T-helper 9 cell (primary cell): ENCODE measurements at places on chromosomes 16 and 17.

DNA sequence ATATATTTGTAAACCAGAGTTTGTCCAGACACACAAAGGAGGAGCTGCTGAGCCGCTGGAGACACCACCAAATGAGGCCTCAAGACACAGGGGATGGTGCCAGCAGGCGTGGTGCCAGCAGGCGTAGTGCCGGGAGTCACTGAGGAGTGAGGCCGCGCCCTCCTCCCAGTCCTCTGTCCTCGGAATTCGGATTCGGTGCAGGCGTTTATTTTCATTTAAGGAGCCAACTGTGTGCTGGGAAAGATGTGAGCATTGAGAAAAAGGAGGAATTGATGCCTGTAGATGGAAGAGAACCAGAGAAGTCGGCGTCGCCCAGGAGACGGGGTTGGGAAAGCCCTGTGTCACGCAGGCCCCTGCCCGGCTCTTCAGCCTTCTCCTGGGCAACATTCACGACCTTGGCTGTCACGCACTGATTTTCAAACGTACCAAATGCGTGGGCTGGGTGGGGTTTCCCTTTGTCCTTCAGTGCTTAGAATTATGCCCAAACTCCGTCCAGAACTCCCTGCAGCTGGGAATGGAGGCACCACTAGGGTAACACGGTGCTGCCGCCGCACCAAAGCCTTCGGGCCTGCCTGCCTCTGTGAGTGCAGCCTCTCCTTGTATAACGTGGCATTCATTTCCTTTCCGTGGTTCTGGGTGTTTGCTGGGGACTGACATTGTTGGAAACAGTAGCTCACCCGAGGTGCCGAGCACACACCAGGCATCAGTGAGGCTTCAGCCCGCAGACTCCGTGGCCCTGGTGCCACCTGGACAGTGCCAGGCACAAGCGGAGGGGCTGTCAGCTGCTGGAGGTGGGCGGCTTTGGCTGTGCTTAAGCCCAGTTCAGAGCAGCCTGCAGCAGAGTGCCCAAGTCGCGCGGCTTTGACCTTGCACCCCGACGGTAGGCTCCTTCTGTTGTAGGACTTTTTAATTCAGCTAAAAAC is 49.0 kb upstream of the CHMP6 start:
- no peak for DNase-seq

DNA sequence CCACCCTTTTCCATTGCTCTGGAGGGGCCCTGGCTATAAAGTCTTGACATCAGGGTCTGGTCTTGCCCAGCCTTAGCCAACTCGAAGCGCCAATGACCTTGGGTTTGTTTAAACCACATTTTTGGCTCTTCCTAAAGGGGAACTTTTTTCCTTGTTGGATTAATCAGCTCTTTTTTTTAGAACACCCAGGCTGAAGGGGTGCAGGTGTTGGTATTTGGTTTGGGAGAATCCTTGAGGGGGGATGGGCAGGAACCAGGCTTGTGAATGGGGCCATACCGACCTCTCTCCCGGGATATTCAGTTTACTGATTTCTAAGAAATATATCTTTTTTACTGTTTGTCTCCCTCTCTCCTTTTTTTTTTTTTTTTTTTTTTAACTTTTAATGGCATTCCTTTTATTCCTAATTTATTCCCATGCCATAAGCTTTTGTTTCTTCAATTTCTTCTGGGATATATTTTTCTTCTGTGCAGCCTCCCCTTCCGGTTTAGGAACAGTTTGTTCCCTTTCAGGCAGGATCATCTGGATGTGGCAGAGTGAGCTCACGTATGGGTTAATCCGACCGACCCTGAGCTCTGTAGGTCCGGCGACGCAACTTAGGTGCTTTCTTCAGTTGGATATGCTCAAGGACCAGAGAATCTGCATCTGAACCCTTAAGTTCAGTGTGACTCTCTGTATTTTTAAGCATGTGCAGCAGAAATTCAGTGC is 129.5 kb downstream of the ABCC6 start:
- DNase-seq, result no peak

- no peak for DNase-seq
Measured at GRCh38 chr17:39283896-39284295, 58.2 kb upstream of the STAC2 start.

- no peak for DNase-seq
Measured at GRCh38 chr16:35906440-35906839, 2447.0 kb downstream of the TP53TG3F start.
